ENCODE measurements at places on chromosomes 7 and 10.

DNA sequence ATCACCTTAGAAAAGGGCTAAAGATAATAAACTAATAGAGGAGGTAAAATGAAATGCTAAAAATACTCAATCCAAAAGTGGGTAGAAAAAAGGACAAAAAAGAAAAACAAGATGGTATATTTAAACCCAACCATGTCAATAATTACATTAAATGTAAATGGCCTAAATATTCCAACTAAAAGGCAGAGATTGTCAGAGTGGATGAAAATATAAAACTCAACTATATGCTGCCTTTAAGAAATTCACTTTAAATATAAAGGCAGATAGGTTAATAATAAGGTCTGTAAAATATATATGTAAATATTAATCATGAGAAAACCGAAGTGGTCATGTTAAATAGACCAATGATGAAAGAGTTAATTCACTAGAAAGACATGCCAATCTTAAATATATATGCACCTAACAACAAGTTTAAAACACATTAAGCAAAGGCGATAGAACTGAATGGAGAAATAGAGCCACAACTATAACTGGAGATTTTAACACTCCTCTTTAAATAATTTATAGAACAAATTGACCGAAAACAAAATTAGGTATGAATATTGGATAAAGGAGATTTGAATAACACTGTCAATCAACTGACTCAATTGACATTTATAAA is 159.4 kb downstream of the PLPP4 start:
- no peak for DNase-seq

DNA sequence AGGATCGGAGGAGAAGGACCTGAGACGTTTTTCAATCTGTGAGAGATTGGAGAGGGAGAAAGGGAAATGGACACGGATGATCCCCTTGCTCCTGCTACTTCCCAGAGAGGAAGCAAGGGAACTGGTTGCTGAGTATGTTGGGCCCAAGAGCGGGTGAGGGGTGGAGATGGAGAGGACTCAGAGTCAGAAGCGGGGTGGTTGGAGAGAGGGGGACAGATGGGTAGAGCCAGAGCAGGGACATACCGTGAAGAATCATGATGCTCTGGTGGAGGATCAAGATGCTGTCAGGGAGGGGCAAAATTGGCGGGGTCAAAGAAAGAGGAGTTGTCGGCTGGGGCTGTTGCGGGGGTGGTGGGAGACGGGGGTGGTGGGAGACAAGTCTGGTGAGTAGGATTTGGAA is 2.4 kb upstream of the CHST3 start:
- no peak for DNase-seq

- DNase-seq: peak; percentile 52
Observed at GRCh38 chr10:89301721-89302445, at the start of gene IFIT2. Gene IFIT2 (plus strand): TSS chr10:89302046. CDS start chr10:89302124, 78 bp downstream.

GRCh38 chr10:14378387-14378960 is 47.8 kb upstream of the FRMD4A start:
- no peak for DNase-seq

- no peak for DNase-seq
Observed at GRCh38 chr10:84902553-84902952, 574.2 kb downstream of the CCSER2 start.

GRCh38 chr7:138506764-138507163 is 46.7 kb downstream of the TRIM24 start:
- no peak for DNase-seq

GRCh38 chr10:87850742-87851205 is 12.6 kb downstream of the KLLN start:
- DNase-seq: peak; percentile 26

GRCh38 chr10:80596391-80597257 is 58.9 kb downstream of the SH2D4B start:
- no peak for DNase-seq

Data from NCI-H2227 treated with DMSO at 0.1 percent for 48 hours (cell line).